A549 treated with dexamethasone at 1 μM for 4 hours (cell line): ENCODE measurements at places on chromosomes 3 and 15. TPM values are rescaled to one million over a fixed set of nuclear protein-coding genes. Genes with fewer than 3 reads are reported as not detected.

Gene LYZL4
- total RNA-seq, result not detected in 5 replicates

Gene CADM2
- 0.09 to 0.27 TPM (median 0.18 TPM) in 5 replicates for total RNA-seq

Gene PRRT3
- 1.2 to 1.9 TPM (median 1.7 TPM) in 5 replicates for total RNA-seq

Gene OTOL1
- total RNA-seq, result not detected in 5 replicates

Gene ANP32A
- total RNA-seq, result 272 to 319 TPM (median 293 TPM) in 5 replicates

Gene CSPG5
- total RNA-seq, result 0.83 to 1.3 TPM (median 1.1 TPM) in 5 replicates

Gene GJD2
- total RNA-seq, result not detected in 5 replicates

Gene GOLGA8T
- total RNA-seq, result 1.1 to 1.9 TPM (median 1.6 TPM) in 5 replicates

Gene LMAN1L
- 0.04 TPM in 1 of 5 replicates, not detected in the others for total RNA-seq

Gene TMEM39A
- 18.5 to 25.3 TPM (median 23.0 TPM) in 5 replicates for total RNA-seq

Gene MEIS2
- total RNA-seq, result 9.0 to 11.3 TPM (median 9.8 TPM) in 5 replicates

Gene PLA2G4D
- total RNA-seq, result not detected in 5 replicates

Gene PLA2G4E
- total RNA-seq, result 0.01 TPM in 1 of 5 replicates, not detected in the others

Gene SH2D7
- not detected in 5 replicates for total RNA-seq

Gene HRH1
- total RNA-seq, result 5.3 to 7.7 TPM (median 6.2 TPM) in 5 replicates
